ENCODE measurements at places on chromosomes 11 and 22.

GRCh38 chr11:35012467-35013191 is 96.2 kb downstream of the PDHX start:
- no peak for DNase-seq

DNA sequence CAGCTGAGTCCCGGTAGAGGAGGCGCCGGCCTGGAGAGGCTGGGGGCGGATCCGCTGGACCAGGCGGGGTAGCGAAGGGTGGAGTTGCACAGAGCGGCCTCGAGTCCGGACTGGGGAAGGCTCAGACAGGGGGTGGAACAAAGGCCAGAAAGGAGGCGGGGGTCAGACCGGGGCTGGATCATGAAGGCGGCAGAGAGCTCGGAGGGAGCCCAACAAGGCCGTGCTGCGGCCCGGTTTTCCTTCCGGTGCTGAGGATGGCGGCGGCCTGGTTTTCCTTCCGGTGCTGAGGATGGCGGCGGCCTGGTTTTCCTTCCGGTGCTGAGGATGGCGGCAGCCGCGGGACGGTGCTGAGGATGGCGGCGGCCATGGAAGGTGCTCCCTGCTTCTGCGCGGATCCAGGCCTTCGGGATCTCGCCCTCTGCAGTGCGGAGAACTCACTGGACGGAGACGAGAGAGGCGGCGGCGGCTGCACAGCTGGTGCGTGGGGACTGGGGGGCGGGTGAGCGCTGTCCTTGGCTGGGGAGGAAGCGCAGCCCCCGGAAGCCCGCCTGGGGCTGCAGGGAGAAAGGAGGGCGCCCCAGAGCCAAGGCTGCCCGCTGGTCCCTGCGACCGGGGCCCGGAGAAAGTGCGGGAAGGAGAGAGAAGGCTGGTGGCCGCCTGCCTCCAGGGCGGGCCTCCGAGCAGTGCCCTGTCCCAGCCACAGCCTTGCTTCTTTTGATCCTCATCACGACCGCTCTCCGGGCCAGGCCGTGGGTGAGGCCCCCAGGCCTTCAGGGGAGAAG is 350.4 kb upstream of the B3GAT1 start:
- DNase-seq = no peak

DNA sequence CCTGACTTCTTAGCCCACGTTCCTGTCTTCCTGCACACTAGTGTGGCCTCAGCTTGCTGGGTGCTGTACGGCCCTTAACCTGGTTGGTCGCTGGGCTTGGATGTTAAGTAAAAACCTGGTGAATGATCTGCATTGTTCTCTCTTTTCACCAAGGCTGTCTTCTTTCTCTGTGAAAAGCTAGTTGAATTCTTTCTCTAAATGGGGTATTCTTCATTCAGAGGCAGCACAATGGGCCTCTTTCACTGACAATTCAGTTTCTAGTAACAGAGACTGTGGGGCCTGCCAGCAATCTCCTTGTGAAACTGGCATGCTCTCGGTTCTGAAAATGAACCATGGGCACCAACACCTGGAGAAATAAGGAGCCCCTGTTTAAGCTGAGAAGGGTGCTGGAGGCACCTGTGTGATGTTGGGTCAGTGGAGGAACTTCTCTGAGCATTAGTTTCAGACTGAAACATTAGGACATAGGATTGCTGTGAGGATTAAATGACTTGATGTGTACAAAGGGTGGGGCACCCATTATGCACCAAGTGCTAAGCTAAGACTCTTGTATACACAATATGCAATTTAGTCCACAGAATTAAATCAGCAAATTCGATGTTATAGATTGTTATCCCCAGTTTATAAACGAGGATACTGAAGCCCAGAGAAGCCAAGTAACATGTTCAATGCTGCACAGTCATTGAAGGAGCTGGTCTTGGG is 33.1 kb upstream of the ELF5 start:
- DNase-seq = no peak

GRCh38 chr22:37634417-37634924 is 5.0 kb upstream of the SH3BP1 start:
- no peak for DNase-seq

DNA sequence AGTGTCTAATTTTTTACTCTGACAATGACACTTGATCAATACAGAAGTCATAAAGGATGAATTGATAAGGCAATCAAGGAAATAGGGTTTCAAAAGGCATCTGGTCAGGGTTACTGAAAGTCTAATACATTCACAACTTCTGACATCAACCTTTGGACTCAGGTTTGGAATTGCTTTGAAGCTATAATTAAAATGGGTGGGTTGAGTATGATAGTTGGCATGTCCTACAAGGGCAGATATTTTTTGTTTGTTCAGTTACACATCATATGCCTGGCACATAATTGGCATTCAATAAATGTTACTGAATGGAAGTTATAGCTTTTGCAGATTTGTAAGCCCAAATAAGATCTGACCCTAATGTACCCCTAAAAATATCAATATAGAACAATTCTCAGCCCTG is 7.3 kb upstream of the FUT4 start:
- no peak for DNase-seq

DNA sequence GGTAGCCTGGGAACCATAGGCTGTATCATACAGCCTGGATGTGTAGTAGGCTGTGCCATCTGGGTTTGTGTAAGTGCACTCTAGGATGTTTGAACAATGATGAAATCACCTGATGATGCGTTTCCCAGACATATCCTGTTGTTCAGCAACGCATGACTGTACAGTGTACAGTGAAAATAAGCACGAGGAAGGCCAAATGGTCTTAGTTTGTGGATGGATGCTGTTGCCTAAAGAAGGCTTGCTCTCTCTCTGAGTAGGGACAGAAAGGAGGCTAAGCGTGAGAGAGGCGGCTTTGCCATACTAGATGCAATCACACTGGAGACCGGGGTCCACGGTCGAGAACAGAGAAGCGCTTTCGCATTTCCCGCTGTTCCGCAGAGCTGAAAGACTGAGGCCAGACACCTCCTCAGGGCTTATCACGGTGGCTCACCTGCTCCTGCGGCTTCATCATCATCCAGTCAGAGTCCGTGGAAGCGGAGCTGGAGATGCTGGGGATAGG is 27.6 kb upstream of the APLP2 start:
- no peak for DNase-seq
